ENCODE measurements at places on chromosomes 7 and 10.

DNA sequence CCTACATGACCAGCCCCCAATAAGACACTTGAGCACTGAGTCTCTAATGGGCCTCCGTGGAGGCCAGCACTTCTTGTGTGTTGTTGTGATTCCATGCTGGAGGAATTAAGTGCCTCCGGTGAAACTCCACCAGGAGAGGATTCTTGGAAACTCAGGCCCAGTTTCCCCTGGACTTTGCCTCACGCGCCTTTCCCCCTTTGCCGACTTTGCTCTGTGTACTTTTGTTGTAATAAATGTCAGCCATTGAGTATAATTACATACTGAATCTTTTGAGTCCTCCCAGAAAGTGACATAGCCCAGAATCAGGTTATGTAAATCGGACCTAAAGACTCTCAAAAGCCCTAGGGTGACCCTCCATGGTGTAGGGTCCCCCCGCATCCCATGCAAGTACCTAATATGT is 82.4 kb downstream of the DLG5 start:
- DNase-seq: no peak

DNA sequence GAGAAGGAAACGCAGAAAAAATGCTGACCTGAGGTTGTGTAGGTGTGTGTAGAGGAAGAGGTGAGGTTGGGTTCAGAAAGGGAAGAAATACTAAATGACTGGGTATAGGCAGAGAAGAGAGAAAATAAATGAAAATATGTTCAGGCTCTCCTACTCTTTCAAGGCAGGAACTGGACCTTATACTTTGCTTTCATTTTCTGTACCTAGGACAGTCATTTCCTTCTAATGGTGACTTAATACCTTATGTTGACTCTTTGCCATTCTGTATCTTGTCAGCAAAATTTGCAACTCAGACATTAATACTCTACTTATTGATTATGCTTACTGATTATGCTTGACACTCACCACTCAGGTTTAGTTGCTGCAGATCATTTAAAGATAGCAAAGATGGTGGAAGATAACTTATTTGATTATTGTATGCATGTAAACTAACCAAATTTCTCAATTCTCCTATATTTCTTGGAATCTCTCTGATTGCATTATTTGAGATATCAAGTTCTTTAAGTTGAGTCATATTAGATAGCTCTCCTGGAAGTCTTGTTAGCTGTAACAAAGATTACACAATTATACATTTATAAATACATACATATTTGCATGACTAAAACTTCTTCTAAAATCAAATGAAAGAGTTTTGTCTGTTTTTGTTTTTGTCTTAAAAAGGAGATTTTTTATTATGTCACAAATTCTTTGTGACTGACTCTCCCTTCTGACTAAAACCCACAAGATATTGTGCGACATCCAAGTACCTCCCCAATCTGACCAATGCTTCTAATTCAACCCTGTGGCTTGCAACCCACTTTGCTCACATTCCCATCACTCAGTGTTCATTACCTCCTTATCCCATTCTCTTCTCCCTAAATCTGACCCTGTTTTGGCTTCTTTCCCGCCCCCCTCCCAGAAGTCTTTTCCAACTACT is 20.0 kb downstream of the LRRD1 start:
- no peak for DNase-seq

- no peak for DNase-seq
These were observed 3.9 kb downstream of the TSPAN15 start for GRCh38 chr10:69455006-69455763.

DNA sequence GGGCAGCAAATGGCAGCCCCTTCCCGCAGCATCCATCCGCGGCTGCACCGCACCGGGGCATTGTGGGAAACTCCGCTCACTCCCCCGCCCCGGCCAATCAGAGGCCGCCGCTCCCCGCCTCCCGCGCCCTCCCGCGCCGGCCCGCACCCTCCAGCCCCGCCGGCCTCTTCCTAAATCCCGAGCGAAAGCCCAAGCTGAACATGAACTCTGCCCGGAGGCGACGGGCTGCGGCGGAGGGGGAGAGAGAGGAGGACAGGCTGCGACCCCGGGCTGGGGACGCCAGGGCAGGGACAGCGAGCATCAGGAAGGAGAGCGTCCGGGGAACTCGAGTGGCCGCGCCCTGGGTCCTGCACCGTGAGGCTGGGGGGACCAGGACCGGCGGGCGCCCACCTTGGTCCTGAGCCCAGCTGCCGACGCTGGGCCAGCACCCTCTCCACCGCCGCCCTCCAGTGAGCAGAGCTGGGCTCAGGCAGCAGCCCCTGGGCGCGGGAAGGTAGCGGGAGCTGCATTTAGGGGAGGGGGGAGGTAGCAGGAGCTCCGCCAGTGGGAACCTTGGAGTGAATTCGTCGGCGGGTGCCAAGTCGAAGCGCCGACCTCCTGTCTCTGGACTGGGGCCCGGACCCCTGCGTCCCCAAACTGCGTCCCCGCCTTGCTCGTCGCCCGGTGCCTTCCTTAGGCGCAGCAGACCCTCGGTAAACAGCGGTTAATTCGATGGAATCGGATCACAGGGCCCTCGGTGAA is at the start of gene DGKI:
DGKI (minus strand) TSS at position 148 of the 741 bp plus-strand sequence.
- no peak for DNase-seq

- DNase-seq: peak; percentile 50
These were observed 2.2 kb downstream of the CFAP46 start for GRCh38 chr10:132939957-132940790.

- no peak for DNase-seq
These were observed 148.7 kb downstream of the FGFR2 start for GRCh38 chr10:121449482-121449924.

DNA sequence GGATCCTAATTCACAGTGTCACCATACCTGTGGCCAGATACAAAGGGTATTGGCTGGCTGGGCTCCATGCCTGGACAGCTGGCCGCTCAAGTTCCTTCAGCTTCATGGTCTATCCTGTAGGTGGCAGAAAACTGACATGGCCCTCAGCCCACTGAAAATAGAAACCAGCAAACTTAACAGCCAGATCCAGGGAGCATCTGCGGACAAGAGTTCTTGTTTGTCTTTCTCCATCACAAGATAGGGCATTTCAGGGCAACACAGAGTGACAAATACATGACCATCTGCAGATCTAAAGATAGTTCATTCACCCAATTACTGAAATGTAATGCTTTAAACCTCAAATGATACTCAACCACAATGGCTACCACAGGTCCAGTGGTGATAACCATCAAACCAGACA is 2.8 kb downstream of the SEC31B start:
- no peak for DNase-seq

DNA sequence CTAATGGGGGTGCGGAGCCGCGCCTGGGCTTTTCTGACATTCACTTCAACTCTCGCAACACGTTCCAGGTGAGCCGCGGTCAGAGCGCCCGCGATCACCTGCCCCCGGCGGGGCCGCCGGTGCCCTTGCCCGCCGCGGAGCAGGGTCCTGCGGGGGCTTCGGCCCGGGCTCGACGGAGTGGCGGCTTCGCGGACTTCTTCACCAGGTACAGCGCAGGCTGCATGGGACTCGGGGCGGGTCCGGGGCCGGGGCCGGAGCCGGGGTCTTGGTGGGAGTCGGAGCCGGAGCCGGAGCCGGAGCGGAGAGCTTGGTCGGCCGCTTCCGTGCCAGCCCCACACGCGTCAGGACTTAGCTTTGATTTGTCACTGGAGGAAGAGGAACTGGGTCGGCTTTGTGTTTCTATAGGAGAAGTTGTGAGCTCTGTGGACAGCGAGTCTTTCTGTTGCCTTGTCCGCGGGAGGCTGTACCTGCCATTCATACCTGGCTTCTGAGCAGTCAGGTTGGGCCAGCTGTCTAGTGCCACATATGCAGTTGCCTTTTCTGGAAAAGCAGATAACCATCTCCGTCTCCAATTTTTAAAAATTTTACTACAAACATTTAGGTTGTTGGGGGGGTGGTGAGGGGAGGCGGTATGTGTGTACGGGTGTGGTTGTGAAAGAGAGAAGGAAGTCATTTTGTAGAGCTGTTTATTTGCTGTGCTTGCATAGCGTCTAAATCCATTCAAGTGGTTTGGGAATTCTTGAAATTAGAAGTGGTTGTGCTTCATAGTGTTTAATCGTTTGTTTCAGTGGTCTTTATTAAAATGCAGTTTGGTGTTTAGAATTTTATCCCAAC is 1.3 kb downstream of the TBC1D12 start:
- DNase-seq: peak; percentile 73

GRCh38 chr7:30391806-30392205 is 86.8 kb downstream of the NOD1 start:
- no peak for DNase-seq

- peak; percentile 75 for DNase-seq
These were observed 13.0 kb upstream of the STK31 start for GRCh38 chr7:23696916-23697441.

DNA sequence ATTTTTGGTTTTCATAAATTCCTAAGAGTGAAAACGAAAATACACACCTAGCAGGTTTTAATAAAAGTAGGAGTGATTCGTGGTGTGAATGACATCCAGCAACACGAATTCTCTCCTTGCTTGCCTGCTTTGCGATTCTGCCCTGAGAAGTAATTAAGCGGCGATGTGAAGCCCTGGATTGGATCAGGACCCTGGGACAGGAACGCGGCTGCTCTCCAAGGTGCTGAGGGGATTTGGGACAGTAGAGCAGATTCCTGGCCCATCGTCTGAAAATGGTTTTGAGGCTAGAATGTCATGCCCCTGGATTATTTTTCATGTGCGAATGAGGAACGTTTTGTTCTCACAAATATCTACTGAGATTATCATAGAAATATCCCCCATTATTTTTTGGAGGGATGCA is 7.8 kb downstream of the NPS start:
- DNase-seq: no peak

- DNase-seq: peak; percentile 22
These were observed 1.5 kb downstream of the CRPPA start for GRCh38 chr7:16419859-16420258.

DNA sequence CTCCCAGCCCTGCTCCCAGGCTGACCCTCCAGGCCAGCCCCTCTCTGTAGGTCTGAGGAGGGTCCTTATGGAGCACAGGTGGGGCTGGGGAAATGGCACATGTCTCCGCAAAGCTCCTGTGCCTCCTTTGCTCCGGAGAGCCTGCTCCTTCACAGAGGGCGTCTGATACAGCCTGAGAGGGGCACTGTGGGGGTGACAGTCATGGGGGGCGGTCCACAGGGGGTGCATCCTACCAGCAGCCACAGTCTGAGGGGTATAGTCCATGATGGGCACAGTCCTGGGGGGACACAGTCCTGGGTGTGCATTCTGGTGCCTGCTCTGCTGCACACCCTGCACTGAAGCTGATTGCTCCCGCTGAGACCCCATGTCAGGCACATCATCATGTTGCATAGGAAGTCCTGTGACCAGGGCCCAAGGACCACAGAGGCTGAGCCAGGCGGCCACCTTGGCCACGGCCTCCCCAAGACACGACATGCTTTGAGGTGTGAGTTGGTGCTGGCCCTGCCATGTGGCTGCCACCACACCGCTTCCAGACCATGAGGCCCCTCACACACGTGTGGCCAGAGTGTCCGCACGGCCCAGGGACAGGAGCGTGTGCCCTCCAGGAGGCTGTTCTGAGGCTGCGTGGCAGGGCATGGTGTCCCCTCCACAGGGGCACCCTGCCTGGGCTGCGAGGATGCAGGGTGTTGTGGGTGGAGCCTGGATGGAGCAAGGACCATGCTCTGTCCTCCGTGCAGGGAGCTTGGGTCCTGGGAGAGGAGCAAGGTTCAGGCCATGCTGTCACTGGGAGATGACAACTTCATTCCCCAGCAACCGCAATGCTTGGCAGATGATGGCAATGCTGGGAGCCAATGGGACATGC is 59.2 kb downstream of the PWWP2B start:
- DNase-seq: no peak

DNA sequence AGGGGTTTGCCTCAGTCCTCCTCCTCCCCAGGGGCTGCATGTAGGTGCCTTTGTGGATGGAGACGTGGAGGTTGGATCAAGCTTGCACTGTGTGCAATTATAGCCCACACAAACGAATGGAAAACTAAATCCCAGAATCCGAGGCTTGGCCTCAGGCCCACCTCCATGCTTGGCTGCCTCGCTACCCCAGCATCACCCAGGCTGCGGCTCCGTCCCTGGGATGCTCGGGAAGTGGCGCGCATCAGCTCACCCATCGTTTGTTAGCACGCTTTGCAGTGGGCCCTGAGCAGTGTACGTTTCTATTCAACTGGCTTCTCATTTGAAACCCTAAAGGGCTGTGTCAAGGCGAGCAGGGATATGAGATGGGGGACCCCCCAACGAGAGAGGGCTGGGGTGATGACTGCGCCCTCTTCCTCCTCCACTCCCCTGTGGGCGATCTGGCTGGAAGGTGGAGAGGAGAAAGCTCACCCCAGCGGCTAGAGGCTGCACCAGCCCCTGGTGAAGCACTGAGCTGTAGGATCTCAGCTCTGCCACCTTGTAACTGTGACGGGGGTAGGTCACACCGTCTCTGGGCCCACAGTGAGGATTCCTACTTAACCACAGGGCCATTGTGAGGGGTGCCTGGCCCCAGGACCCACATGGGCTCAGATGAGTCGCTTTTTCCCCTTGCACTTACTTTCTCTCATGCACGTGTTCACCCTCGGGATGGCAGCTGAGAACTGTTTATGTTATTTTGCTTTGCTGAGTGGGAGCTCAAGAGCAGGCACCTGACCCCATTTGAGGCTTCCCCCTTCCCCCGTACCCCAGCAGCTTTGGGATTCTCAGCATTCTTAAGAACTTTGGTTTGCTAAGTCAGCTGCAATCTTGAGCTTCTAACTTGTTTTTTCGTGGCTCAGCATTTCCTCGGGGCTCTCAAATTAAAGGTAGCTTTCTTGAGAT is 12.7 kb upstream of the BTBD16 start:
- no peak for DNase-seq

- no peak for DNase-seq
These were observed 124.1 kb downstream of the ZNF365 start for GRCh38 chr10:62498271-62498670.

- no peak for DNase-seq
These were observed 10.1 kb downstream of the STK17A start for GRCh38 chr7:43593010-43593409.

- no peak for DNase-seq
These were observed 132.3 kb downstream of the THSD7A start for GRCh38 chr7:11699666-11700065.

- no peak for DNase-seq
These were observed 29.4 kb upstream of the UCMA start for GRCh38 chr10:13263591-13263990.

GRCh38 chr10:119377958-119378736 is 164.4 kb downstream of the RGS10 start:
- DNase-seq: no peak

- DNase-seq: peak; percentile 48
These were observed 882 bp upstream of the LRRC61 start for GRCh38 chr7:150322114-150322832.

- DNase-seq: no peak
These were observed 369.0 kb downstream of the PARD3 start for GRCh38 chr10:34446049-34446448.

DNA sequence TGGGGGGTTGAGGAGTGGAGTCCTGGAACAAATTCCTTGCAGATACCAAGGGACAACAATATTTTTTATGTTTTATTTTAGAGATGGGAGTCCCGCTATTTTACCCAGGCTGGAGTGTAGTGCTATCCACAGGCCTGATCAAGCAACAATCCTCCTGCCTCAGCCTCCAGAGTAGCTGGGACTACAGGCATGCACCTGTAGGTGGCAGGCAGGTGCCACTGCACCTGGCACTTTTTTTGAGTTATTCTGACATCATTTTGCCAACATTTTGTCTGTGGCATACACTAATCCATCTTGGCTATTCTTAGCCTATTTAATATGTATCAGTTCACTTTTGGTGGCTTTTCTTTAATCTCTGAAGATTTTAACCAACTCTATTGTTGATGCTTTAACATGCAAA is 317.8 kb upstream of the MTPN start:
- no peak for DNase-seq

- DNase-seq: peak; percentile 44
These were observed 11.3 kb upstream of the AKR1C2 start for GRCh38 chr10:5014936-5015335.
